NCI-H2171 (cell line): ENCODE measurements at places on chromosomes 11 and 22.

DNA sequence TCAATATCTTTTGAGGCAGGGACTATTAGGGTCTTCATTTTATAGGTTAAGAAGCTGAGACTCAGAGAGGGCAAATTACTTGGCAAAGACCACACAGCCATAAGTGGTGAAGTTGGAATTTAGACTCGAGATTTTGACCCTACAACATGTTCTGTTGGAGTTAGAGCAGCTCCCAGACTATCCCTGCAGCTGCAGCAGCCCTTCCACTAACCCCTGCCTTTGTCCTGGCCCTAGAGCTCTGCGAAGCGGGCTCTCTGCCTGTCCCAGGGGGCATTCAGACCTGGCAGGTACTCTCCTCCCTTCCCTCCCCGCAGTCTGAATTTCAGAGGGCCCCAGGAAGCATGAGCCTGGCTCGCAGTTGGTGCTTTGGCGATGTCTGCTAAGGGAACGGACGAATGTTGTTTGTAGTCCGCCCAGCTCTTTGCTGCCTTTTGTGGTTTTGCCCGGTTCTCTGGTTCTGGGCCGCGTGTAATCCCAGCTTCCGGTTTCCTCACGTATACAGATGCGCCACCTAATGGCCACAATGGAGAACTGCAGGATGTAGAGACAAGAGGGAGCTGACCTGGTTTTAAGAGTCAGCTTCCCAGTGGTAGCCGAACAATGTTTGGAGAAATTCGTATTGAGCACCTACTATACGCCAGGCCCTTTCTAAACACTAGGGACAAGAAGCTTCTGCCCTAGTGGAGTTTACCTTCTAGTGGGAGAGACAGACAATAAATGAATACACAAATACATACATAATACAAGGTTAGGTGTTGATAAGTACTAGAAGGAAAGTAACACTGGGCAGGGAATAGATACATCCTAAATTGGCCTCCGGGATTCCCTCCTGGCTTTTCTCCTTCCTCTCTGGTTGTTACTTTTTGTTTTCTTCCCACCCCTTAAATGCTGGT is 125.2 kb downstream of the ST3GAL4 start:
- DNase-seq = peak; percentile 43

DNA sequence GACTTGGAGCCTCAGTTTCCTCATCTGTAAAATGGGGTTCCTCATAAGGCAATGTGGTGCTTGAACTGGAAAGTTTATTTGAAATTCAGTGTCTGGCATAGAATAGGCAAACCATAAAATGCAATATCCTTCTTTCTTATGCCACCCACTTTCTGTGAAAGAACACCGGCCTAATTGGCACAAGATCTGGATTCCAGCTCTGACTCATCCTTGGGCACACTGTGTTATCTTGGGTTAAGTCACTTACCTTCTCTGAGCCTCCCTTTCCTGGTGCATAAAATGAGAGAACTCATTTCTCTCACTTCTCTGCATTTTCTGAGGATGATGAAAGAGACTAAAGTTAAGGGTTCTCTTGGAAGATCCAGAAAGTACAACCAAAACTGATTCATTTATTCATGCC is 5.1 kb downstream of the INSC start:
- no peak for DNase-seq

DNA sequence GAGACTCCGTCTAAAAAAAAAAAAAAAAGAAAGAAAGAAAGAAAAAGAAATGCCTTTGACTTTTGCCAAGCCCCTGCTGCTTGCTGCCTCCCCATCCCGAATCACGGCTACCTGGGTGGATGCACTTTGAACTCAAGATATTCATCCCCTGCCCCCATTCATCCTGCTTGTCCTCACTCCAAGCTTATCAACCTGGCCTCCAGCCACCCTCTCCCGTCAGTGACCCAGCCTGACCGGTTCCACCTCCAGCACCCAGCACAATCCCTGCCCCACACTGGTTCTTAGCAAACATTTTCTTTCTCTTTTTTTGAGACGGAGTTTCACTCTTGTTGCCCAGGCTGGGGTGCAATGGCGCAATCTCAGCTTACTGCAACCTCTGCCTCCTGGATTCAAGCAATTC is 44.4 kb downstream of the CYTH4 start:
- DNase-seq = no peak

DNA sequence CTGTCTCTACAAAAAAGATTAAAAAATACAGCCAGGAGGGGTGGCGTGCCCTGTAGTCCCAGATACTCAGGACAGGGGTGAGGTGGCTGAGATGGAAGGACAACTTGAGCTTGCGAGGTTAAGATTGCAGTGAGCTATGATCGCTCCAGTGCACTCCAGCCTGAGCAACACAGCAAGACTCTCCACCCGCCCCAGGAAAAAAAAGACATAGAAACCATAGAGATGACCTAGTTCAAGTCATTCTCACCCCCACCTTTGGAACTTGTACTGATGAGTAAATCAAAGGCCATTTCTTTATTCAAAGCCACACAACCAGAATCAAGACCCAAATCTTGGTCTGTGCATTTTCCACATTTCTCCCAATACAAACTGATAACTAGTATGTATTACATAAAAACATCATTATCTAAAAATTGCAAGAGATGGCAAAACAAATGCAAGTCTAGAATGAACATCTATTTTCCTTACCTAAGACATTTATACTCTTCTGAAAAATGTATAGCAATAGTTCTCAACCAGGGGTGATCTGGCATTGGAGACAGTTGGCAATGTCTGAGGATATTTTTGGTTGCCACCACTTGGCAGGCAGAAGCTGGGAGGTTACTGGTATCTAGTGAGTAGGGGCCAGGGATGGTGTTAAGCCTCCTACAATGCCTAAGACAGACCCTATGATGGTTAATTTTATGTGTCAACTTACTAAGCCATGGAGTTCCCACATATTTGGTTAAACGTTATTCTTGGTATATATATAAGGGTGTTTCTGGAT is 34.6 kb downstream of the LGR4 start:
- DNase-seq = no peak

GRCh38 chr11:5547982-5548381 is 358 bp downstream of the OR52H1 start:
- DNase-seq = no peak

- DNase-seq = peak; percentile 34
Measured at GRCh38 chr22:24873226-24873625, 67.2 kb downstream of the SGSM1 start.

GRCh38 chr11:1568441-1568911 is 3.6 kb downstream of the DUSP8 start:
- no peak for DNase-seq

DNA sequence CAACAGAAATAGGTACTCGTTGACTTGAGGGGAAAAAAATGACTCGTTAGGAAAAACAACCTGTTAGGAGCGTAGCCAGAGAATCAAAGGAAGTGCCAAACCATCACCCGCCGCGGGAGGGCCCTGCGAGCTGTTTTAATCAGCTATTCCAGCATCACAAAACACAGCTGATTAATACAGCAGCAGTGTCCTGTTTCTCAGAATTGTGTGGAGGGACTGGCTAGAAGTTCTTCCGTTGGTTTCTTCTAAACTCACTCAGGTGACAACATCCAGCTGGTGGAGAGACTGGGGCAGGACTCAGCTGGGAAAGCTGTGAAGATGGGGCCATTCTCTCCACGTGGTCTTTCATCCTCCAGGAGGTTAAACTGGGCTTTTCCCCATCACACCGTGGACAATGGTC is 28.0 kb downstream of the HSPA8 start:
- no peak for DNase-seq
